LoVo (cell line): ENCODE measurements at places on chromosomes 6 and 20.
A peak's percentile ranks its signal among the peaks of the same experiment; 100 is the strongest.

GRCh38 chr6:143009851-143010250 is 50.8 kb upstream of the AIG1 start:
- no peak for DNase-seq

DNA sequence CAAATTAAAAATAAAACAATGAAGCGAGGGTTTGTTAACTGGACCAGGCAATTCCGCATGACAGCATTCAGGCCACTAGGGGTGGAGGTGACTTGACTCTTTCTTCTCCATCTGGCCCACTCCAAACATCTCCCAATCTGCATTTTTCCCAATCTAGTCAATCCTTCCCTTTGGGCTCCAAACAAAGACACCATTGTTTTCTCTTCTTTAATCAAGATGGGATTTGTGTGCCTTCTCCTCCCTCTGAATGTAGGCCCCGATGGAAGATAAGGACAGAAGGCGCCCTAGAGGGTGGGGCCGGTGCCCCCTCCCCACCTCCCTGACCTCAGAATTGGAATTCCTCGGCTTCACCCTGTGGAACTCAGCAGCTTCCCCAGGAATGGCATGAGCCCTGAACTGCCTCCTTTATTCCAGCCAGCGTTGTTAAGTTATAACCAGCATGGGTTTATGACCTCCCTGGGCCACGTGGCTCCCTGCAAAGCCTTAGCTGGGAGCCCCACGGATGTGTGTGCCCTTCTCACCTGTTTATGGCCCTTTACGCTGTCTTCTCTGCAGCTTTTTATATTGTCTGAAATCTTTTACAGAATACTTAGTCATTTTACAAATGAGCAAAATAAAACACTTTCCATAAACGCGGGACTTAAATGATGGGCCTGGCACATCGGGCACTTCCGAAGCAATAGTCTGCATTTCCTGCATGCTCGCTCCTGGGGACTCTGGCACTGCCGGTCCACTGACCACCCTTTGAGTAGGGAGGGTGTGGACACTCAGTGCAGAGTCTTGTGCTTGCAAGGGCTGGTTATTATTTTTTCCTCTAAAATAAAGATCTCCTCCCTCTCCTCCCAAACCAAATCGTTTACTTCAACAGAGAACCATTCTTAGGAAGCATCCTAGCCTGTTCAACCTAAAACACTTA is 24.5 kb downstream of the OVOL2 start:
- DNase-seq = no peak

DNA sequence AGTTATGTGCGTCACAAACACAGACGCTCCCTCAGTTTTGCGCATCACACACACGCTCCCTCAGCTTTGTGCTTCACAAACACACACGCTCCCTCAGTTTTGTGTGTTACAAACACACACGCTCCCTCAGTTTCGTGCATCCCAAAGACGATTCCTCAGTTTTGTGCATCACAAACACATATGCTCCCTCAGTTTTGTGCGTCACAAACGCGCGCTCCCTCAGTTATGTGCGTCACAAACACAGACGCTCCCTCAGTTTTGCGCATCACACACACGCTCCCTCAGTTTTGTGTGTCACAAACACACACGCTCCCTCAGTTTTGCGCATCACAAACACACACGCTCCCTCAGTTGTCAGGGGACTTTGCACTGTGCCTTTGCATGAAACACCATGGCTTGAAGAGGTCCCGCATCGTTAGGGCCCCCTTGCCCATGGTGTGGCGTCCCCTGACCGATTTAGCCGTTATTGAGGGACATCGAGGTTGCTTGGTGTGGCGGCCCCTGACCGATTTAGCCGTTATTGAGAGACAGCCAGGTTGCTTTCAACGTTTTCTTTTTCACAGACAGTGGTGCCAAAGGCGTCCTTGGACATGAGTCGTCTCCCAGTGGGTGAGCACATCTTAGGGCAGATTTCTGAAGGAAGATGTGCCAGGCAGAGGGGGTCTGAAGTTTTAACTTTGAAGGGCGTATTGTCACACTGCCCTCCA is 28.1 kb upstream of the MYT1 start:
- no peak for DNase-seq

- no peak for DNase-seq
These were observed 232.8 kb upstream of the RNF24 start for GRCh38 chr20:4247898-4248858.

GRCh38 chr20:43459022-43459942 is 1.6 kb downstream of the SRSF6 start:
- DNase-seq = no peak

DNA sequence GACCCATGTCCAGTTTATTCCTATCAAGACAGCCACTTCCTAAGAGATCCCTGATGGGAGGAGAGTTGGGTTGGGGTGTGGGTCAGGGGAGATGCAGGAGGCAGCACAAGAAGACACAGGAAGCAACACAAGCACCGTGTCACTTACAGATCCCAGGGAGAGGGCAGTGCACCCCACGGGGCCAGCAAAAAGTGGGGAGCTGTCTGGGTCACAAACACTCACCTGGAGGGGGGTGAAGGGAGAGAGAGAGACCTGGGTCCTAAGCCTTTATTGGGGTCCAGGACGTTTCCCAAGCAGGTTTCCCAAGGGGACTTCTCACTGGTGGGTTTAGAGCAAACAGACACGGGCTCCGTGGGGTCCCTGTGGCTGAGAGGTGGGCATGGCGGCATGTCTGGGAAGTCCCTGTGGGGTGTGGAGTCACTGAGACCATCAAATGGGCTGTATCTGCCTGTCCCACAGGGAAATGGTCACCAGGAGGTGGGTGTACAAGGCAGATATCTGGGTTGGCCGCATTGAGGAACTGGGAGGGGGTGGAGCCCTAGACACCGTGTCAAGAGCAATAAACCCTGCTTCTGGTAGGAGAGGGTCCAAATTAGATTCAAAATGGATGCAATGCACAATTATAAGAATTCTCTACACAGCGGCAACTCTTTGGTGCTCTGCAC is 1.6 kb upstream of the CD93 start:
- no peak for DNase-seq

DNA sequence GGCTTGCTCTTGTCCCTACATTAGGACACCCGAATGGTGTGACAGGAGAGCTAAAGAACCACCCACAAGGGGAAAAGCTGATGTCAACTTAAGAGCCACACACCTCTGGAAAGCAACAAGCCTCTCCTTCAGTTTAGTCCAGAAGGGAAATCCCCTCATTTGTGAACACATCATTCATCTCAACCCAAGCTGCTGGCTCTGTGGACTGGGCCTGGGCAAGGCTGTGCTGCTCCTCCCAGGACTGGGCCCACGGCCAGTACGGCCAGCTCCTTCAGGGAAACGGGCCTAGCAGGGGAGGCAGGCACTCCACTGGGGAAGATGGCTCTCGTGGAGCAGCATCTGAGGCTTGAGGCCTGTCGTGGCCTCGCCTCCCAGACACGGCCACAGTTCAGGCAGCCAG is 12.8 kb upstream of the SLC4A11 start:
- DNase-seq = no peak

DNA sequence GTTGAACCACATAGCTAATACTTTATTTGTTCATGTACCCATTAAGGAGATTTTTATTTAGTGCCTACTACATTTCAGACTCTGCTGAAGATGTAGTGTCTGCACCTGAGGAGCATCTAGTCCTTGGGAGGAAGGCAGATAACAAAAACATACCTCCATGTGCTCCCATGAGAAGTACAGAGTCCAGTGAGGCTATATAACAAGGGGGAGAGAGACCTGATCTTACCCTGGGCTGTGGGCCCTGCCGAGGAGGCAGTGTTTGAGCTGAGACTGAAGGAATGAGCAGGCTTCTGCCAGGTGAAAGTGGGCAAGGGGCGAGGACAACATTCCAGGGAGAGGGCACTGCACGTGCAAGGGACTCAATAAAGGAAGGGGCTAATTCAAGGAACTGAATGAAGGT is 12.1 kb downstream of the MANBAL start:
- no peak for DNase-seq

DNA sequence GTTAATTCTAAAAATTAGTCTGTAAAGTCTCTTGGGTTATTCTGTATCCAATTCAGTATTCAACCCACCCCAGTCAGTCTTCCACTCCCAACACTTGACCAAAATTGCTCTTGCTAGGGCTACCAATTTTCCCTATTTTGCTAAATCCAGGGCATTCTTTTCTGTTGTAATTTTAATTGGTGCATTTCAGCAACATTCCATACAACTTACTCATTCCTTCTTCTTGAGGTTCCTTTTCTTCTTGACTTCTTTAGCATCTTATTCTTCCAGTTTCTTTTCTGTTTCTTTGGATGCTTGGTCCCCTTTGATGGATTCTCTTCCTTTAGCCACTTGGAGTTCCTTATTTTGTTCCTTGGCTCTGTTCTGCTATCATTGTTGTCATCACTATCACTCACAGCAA is 11.2 kb upstream of the GRM1 start:
- DNase-seq = no peak

DNA sequence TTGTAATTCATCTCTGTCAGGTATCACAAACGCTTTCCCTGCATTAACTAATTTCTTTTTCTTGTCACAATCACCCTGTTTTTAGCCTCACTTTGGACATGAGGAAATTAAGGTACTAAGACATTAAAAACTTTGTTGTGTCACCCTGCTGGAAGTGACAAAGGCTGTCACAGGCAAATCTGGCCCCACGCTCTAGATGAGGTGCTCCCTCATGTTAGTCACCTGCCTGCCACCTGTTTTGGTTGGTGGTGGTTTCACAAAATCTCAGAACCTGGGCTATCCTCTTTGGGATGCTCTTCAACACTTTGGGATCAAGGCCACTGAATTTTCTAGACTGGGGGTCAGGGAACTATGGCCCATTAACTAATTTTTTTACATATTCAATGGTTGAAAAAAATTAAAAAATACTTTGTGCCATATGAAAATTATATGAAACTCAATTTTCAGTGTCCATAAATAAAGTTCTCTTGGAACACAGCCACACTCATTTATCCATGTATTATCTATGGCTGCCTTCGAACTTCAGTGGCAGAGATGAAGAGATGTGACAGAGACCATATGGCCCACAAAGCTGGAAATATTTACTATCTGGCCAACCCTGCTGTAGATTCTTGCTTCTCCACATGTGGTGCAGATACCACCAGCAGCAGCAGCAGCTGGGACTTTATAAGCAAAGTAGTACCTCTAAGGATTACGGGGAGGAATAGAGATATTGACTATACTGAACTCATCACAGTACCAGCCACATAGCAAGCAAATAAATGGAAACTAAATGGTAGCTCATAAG is 16.1 kb upstream of the TNFAIP3 start:
- no peak for DNase-seq

GRCh38 chr6:114007516-114007915 is 36.6 kb upstream of the HDAC2 start:
- DNase-seq = peak; percentile 49

DNA sequence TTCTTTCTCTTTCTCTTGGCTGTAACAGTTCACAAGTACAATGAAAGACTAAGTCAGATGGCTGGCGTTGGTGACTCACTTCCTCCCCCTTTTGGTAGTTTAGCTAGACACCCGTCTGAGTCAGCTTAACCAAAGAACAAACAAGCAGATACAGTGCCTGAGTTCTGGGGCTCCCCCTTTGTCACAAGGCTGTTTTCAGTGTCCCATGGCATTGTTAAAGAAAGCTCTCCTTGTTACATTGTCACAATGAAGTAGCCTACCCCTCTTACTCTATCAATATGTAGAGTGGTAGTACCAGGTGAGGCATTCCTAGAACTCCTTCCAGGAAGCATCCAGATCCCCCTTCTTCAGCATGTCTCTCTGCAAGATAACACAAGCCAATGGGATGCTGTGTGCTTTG is 38.6 kb downstream of the KIAA0408 start:
- peak; percentile 77 for DNase-seq

DNA sequence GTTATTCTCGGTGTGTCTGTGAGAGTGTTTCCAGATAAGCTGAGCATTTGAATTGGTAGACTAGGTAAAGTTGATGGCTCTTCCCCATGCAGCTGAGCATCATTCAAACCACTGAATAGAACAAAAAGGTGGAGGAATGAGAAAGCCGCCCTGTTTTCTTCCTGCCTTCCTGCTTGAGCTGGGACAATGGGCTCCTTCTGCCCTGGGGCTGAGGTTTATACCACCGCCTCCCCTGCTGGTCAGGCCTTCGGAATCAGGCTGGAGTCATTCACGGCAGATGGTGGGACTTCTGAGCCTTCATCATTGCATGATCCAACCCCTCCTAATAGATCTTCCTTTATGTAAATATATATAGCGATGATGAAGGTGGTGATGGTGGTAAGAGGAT is 124.9 kb downstream of the ANKRD60 start:
- DNase-seq = no peak

DNA sequence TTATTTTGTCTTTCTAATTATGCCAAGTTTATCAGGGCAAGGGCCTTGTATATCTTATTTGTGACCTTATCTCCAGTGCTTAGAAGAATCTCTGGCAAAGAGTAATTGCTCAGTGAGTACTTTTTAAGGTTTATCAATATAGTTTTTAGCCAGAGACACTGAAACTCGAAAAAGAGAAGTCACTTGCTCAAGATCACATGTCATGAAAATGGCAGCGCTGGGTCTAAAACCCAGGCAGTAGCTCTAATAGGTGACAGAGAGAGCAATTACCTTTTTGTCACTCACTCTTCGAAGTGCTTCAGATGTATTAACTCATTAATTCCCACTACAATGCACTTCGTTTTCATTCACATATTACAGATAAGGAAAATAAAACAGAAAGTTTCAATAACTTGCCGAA is 667.5 kb downstream of the DOK5 start:
- no peak for DNase-seq

DNA sequence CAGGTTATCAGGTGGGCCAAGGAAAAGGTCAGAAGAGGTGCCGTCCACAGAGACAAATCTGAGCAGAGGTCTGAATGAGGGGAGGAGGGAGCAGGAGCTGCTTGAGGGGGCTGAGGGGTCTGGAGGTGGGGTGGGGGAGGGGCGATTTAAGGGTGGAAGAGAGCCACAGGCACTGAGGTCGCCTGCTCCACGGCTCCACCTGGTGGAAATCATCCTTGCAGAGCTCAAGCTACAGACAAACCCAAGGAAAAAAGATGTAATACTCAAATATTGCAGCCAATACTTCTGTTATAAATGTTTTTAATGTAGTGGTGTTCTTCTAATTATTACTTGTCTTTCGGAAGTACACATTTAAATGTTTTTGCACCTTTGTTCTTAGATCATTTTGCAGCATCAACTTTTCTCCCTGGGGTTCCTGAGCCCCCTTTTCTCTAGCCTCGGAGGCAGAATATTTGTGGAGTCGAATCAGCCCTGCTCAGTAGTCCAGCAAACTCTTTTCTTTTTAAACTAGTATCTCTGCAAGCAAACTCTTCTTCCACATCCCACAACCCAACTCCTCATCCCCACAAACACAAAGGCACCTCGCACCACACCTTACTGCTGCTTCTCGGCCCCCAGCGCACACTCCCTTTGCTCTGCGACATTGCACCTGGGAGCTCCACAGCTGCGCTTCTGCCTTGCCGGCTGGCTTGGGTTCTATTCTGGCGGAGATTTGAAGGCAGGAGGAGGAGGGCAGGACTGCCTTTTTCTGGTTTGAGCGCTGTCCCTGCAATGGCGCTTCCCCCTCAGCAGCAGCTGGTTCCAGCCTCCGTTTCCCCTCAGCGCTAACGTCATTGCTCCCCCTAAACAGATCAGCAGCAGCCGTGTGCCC is 51.0 kb upstream of the TFAP2A start:
- DNase-seq = peak; percentile 23

DNA sequence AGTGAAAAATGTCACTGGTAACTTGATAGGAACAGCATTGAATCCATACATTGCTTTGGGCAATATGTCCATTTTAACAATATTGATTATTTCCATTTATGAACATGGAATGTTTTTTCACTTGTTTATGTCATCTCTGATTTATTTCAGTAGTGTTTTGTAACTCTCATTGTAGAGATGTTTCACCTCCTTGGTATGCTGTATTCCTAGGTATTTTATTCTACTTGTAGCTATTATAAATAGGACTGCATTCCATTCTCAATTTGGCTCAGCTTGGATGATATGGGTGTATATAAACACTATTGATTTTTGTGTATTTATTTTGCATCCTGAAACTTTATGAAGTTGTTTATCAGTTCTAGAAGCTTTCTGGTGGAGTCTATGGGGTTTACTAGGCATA is 730.3 kb downstream of the DOK5 start:
- DNase-seq = no peak
